ENCODE measurements at places on chromosomes 16 and 17.

DNA sequence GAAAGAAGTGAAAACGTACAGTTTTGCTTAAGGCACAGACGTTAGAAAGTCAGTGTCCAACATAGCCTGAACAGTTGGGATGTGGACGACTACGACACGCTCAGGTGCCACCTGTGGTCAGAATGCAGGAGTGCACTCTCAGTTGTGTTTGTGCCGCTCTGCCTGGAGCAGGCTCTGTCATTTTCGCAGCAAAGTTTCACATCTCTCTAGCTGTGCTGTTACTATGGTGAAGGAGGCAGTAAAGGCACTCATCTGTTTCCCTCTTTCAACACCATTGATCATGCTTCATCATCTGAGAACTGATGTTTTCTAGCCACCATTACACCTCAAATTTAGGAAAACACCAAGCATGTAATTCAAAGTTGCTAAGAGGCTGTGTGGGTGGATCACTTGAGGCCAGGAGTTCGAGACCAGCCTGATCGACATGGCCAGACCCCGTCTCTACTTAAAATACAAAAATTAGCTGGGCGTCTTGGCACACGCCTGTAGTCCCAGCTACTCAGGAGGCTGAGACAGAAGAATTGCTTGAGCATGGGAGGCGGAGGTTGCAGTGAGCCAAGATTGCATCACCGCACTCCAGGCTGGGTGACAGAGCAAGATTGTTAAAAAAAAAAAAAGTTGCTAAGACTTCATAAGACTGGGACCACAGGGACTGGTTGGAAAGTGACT, 44.9 kb upstream of the DNAJA2 start:
- DNase-seq = peak; percentile 65

GRCh38 chr16:1257561-1258224, 1.8 kb downstream of the TPSD1 start:
- no peak for DNase-seq

- peak; percentile 68 for DNase-seq
Measured at GRCh38 chr17:1275962-1276736, 3.3 kb upstream of the TRARG1 start.

GRCh38 chr16:7919782-7920181, 587.1 kb downstream of the RBFOX1 start:
- no peak for DNase-seq

DNA sequence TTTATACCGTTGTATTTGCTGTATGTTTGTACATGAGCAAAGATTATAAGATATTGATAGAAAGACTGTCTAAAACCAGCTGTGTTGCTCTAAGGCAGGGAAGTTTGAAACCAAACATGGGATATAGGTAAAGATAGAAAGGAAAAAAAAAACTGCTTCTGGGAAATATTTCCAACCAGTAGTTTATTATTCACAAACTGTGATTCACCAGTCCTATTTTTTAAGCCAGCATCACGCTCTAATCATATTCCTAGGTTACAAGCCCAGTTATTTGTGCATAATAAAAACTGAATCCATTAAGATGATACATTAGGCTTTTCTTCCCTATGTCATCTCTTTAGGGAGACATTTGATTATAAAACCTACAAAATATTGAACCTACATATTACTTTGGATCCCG, 4.0 kb downstream of the ERN1 start:
- DNase-seq = no peak

DNA sequence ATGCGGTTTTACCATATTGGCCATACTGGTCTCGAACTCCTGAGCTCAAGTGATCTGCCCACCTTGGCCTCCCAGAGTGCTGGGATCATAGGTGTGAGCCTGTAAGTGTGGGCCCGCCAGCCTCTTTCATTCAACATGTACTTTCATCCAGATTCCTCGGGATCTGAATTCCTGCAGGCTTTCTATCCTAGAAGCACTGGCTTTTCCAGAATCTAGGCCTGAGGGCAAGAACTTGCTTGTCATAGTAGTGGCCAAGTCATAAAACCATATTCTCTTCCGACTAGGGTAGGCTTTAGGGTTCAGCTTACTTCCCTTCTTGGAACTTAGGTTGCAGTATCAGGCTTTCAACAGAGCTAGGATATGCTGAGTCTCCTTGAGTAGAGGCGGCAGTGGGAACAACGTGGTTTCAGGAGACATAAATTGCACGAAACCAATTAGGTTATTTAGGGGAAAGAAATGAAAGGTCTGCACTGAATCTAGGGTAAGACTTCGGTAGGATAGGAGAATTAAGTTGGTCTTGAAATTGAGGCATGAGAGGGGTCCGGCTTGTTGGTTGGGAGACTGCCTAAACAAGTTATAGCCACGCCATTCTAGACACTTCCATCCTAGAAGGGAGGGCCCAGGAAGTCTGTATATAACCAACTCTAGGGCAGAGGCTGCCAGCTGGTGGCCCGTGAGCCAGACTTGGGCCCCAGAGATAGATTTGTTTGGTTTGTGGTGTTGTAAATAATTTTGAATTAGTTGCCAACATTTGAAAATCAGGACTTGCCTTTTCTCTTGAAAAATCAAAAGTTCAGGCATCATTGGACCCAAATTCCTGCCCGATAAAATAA, 15.6 kb downstream of the SLC7A6 start:
- DNase-seq = no peak

DNA sequence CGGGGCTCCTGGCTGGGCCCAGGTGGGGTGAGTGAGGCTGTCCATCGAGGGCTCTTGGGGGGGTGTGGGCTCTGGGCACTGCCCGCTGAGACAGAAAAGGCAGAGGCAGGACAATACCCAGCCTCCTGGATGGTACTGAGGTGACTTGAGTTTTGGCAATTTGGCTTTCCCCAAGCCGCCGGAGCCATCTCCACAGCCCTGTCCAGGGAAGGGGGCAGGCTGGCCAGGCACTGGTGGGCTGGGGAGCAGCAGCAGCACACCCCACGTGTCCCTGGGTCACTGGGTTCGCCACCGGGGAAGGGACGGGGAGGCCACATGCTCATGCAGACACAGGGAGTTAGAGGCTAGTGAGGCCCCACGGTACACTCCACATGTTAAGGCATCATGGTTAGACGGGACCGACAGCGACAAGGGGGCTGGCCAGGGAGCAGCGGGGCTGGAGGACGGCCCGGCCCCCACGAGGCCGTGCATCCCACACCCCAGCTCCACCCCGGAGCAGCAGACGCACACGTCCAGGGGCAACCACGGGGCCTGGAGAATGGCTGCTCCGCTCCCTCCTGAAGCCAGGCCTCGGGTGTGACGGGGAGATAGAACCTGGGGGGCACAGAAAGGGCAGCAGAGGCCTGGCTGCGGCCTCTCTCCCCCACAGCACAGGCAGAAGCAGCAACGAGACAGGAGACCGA, 3.0 kb downstream of the ARHGDIA start:
- no peak for DNase-seq

DNA sequence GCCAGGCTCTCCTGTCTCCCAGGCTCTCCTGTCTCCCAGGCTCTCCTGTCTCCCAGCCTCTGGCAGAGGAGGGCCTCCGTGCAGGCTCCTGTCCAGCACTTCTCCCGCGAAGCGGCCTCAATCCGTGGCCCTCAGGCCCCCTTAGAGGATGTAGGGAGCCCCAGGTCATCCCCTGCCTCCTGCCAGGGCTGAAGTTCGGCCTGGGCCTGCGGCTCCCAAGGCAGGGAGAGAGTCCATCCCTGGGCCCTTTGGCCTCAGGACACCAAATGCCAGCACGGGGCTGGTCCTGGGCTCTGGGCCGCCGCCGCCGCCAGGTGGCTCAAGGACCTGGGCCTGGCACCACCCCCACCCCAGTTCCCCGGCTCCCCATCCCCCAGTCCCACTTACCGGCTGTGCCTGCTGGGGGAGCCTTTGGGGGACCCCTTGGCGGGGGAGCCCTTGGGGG, 370 bp downstream of the EVPL start:
- peak; percentile 69 for DNase-seq

DNA sequence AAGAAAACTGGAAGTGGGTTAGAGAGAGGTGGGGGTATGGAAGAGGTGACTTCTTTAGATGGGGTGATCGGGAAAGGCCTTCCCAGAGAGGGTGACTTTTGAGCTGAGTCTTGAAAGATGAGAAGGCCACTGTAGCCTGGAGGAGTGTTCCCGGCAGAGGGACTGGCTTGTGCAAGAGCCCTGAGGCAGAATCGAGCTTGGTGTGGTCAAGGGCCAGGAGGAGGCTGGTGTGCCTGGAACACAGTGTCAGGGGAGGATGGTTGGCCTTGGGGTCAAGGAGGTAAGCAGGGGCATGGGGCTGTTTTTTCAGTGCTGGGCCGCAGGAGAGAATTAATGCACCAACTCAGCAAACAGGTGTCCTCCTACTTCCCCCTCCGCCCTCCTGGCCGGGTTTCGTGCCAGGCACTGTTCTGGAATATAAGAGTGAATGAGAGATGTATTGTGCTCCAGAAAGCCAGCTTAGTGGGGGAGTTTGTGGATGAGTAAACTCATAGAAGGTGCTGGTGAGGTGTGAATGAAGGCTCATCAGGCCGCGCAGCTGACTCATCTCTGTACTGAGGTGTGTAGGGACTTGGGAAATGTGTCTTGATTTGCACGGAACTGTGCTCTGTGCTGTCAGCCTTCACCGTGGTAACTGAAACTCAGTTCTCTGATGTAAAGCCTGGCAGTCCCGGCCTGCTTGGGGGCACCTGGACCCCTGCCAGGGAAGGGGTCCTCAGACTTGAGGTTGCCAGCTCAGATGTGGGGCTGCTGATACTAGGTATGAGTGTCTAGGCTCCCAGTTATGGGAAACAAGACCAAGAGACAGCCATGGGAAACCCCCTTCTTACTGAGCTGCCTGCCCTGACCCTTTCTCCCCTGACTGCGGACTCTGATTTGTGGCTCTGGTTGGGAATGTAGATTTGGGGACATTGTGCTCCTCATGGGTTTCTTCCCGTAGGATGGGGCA, 15.3 kb downstream of the KSR1 start:
- DNase-seq = no peak

- no peak for DNase-seq
Measured at GRCh38 chr16:870856-871561, 70.5 kb upstream of the GNG13 start.

DNA sequence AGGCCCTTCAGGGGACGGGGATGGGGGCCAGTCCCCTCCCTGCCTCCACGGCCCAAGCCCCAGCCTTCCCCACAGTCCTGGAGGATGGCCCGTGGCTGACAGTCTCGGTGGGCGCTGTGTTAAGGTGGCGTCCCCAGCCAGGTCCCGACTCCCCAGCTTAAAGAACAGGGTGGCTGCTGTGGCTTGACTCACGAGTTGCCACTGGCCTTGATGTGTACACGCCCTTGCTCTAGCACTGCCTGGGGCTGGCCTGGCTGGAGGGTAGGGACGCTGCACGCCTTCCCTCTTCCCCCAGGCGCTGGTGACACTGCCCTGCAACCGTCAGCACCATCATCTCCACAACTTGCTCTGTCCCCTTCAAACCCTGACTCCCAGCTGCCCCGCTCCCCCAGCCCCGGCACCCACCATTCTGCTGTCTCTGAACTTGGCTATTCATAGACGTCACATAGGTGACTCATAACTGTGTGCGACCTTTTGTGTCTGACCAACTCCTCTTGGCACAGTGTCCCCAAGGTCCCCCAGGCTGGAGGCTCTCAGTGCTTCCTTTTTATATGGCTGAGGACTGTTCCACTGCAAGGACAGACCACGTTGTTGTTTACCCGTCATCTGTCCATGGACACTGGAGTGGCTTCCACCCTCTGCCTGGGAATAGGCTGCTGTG, 6.3 kb downstream of the GNPTG start:
- DNase-seq = no peak

- no peak for DNase-seq
Measured at GRCh38 chr16:64047878-64048277, 1074.0 kb downstream of the CDH11 start.

DNA sequence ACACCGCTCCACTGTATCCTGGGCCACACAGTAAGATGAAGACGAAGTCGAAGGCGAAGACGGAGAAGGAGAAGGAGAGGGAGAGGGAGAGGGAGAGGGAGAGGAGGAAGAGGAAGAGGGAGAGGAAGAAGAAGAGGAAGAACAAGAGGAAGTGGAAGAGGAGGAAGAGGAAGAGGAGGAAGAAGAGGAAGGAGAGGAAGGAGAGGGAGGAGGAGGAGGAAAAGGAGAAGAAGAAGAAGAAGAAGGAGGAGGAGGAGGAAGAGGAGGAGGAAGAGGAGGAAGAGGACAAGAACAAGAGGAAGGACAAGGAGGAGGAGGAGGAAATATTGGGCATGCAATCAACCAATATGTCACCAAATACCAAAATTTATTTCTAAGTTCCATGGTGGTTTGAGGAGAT, 149.5 kb upstream of the ERCC4 start:
- no peak for DNase-seq
